ENCODE measurements at places on chromosomes 2 and 18. TPM values are rescaled to one million over a fixed set of nuclear protein-coding genes. Genes with fewer than 3 reads are reported as not detected.
A peak's percentile ranks its signal among the peaks of the same experiment; 100 is the strongest.

- no peak overlapping the region for H3K27ac ChIP-seq
- H3K36me3 ChIP-seq = no peaks in the 10 kb centered on the region
- peaks cover 2% of the 10 kb centered on the region for H3K4me1 ChIP-seq
- no peak overlapping the region for H3K4me3 ChIP-seq
- H3K27me3 ChIP-seq = peaks cover 6% of the 10 kb centered on the region
Observed at GRCh38 chr2:118638453-118638852, 209.0 kb downstream of the EN1 start.

- H3K4me3 ChIP-seq = no peak overlapping the region
- no peak overlapping the region for H3K27ac ChIP-seq
- peaks cover 2% of the 10 kb centered on the region for H3K36me3 ChIP-seq
- no peak for DNase-seq
- no peaks in the 10 kb centered on the region for H3K4me1 ChIP-seq
- H3K27me3 ChIP-seq = no peaks in the 10 kb centered on the region
Observed at GRCh38 chr18:33540392-33540791, 37.6 kb upstream of the ASXL3 start.

DNA sequence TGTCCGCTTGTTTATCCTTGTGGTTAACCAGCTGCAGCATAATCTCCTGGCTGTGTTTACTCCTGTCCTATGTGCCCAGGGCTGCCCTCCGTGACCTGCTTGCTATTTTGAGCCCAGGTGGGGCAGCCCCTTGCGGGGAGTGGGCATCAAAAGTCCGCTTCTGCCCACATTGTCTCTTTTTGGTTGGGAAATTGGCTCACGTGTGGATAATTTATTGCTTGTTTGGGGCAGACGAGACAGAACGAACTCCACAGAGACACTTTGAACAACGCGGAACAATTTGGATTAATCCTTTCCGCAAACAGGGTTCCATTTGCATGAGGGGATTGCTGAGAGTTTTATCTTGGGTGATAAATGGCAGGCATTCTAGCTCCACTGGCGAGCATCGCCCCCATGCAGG is 8.1 kb upstream of the CXCR4 start:
- H3K4me1 ChIP-seq = peaks cover 9% of the 10 kb centered on the region
- H3K27ac ChIP-seq = no peak overlapping the region
- H3K27me3 ChIP-seq = no peaks in the 10 kb centered on the region
- no peaks in the 10 kb centered on the region for H3K36me3 ChIP-seq
- DNase-seq = no peak
- H3K4me3 ChIP-seq = no peak overlapping the region

DNA sequence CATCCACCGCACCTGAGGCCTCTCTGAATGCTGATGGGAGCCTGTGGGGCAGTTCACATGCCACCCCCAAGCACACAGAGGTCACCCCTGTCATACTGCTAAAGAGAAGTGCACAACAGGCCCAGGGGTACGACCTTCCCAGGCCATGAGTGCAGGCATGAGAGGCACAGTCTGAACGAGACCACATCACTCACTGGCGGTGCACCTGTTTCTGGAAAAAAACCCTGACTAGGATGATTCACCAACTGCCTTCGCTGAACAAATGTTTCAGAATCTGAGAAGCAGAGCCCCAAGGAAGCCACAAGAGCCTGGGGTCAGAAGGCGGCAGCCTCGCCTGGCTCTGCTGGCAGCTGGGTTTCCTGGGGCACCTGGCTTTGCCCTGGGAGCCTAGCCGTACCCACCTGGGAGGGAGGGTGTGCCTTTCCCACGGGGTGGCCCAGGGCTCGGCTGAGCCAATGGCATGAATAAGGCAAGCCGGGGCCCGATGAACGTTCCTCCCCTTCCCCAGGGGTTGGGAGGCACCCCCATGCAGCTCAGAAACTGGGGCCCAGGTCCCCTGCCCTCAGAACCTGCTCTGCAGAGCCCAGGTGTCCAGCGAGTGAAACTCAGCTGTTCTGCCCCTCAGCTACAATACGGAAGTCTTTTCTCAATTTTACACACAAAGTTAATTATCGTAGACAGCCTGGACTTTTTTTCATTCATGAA is 73.8 kb downstream of the HDAC4 start:
- H3K36me3 ChIP-seq = no peaks in the 10 kb centered on the region
- H3K4me3 ChIP-seq = no peak overlapping the region
- H3K4me1 ChIP-seq = peaks cover 15% of the 10 kb centered on the region
- no peak overlapping the region for H3K27ac ChIP-seq

- peaks cover 17% of the 10 kb centered on the region for H3K4me1 ChIP-seq
- DNase-seq = no peak
- no peak overlapping the region for H3K4me3 ChIP-seq
Observed at GRCh38 chr2:26297061-26297460, 48.9 kb upstream of the SELENOI start.

- no peak overlapping the region for H3K4me3 ChIP-seq
- no peaks in the 10 kb centered on the region for H3K27me3 ChIP-seq
- DNase-seq = no peak
- no peak overlapping the region for H3K27ac ChIP-seq
Observed at GRCh38 chr2:43212931-43213330, 13.5 kb downstream of the ZFP36L2 start.

- H3K27ac ChIP-seq = no peak overlapping the region
- DNase-seq = no peak
- H3K4me3 ChIP-seq = no peak overlapping the region
- no peaks in the 10 kb centered on the region for H3K4me1 ChIP-seq
- H3K27me3 ChIP-seq = no peaks in the 10 kb centered on the region
Observed at GRCh38 chr2:24635181-24635580, 144.1 kb downstream of the NCOA1 start.

DNA sequence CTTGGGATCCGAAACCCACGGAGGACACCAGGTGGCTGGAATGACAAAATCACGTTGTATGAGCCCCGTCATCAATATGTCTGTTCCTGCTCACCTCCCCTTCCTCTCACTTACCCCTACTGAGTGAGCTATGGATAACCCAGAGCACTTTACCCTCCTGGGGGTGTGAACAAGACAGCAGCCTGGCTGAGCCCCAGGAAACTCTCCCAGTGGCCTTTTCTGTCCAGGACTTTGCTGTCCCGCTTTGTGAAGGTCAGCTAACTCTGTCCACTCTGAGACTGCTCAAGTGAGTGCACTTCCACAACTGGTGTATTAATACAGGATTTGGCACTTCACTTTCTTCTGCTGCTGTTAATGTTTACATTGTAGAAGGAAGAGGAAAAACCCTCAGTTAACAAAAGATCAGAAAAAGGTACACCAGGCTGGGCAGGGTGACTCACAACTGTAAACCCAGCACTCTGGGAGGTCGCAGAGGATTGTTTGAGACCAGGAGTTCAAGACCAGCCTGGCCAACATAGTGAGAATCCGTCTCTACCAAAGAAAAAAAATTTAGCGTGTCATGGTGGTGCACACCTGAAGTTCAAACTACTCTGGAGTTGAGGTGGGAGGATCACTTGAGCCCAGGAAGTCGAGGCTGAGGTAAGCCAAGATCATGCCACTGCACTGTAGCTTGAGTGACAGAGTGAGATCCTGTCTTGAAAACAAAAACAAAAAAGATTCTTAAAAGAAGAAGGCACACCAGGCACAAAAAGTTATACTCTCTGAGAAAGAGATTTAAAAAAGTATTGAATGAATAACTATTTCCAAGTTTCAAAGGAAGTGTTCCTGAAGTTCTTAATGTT is 90.3 kb downstream of the CLHC1 start:
- H3K4me3 ChIP-seq = no peak overlapping the region
- no peak overlapping the region for H3K27ac ChIP-seq
- peaks cover 12% of the 10 kb centered on the region for H3K4me1 ChIP-seq
- no peaks in the 10 kb centered on the region for H3K27me3 ChIP-seq
- H3K36me3 ChIP-seq = no peaks in the 10 kb centered on the region

GRCh38 chr2:12827721-12828120 is 111.0 kb downstream of the TRIB2 start:
- DNase-seq = no peak
- H3K4me3 ChIP-seq = no peak overlapping the region
- H3K27me3 ChIP-seq = no peaks in the 10 kb centered on the region
- no peaks in the 10 kb centered on the region for H3K36me3 ChIP-seq
- H3K4me1 ChIP-seq = 0 out of 2 replicates have a peak, but pooled peaks cover 4% of the 10 kb centered on the region

DNA sequence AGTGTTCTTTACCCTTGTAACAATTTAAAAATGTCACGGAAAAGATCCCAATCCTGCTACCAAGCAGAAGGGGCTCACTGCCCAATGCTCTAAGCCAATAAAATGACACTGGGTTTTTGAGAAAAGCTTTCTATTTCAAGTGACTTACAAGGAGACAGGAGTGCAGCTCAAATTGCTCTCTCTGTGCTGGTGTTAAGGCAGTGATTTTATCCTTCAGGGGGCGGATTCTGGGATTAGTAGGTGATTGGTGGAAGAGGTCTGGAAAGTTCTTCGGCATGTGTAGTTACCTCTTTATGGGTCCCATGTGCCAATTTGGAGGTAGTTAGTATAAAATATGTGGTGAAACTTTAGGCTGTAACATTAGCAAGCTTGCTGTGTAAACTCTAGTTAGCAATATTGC is 27.4 kb upstream of the MCM6 start:
- H3K4me1 ChIP-seq = no peaks in the 10 kb centered on the region
- no peaks in the 10 kb centered on the region for H3K27me3 ChIP-seq
- H3K27ac ChIP-seq = no peak overlapping the region
- H3K4me3 ChIP-seq = no peak overlapping the region
- DNase-seq = no peak

GRCh38 chr2:219405451-219405850 is 12.7 kb upstream of the DES start:
- peak; percentile 65 for DNase-seq
- H3K27ac ChIP-seq = no peak overlapping the region
- peaks cover 9% of the 10 kb centered on the region for H3K4me1 ChIP-seq
- H3K36me3 ChIP-seq = no peaks in the 10 kb centered on the region

- H3K4me1 ChIP-seq = no peaks in the 10 kb centered on the region
- no peaks in the 10 kb centered on the region for H3K36me3 ChIP-seq
- peak overlapping the region; percentile 28 for H3K4me3 ChIP-seq
Observed at GRCh38 chr2:176088048-176088936, 4.2 kb upstream of the HOXD13 start.

Gene GNAL
- 13.5 TPM for polyA plus RNA-seq

Gene CKAP2L
- 1.6 TPM for polyA plus RNA-seq

Gene C2orf66
- not detected for polyA plus RNA-seq

Gene IL36G
- polyA plus RNA-seq = 0.06 TPM

Gene SETBP1
- 2.0 TPM for polyA plus RNA-seq

Gene REG1A
- not detected for polyA plus RNA-seq

Gene CHST9
- polyA plus RNA-seq = 3.2 TPM

Gene OR6B2
- polyA plus RNA-seq = not detected

Measured in H1 (cell line).